Activated T-helper 1 cell treated with Interleukin-2 at 50 U/mL for 16 hours (primary cell): ENCODE measurements at places on chromosomes 11 and 22.

GRCh38 chr11:76856106-76856505 lies 4.6 kb upstream of the ACER3 start:
- no peak for DNase-seq

DNA sequence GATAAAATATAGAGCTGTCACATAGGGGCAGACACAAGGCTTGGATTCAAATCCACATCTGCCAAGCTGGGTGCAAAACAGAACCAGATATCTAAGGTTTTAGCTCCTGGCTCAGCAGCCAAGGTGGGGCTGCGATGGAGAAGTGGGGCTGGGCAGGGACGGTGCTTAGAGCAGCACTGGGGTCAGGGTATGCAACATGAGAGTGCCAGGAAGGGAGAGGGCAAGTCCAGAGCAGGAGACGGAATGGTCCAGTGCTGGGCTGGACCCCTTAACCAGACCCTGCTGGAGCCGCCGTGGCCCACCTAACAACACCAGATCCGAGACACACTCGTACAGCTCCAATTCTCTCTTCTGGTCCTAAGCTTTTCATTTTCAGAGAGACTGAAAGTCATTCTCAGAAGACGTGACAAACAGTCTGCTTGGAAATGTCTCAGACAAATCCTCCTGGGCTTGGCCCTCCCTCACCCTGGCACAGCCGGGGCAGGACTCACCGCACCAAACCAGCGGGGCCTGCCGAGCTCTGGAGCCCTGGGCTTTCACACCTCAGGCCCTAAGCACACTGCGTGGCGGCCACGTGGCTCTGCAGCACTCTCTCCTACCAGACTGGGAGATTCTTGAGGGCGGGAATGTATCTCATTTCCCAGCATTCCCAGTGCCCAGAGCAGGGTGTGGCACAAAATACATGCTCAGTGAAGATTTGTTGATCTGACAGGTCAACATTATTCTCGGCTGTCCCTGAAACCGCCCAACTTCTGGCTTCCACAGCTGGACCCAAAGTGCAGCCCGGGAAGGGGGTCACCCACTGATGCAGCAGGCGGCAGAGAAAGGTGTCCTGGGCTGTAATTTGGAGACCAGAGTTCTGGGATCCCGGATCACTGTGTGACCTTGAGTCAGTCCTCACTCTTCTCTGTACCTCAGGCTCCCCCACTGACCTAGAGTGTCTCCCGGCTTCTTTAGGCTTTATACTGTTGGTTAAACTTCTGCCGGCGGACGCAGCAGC lies 11.6 kb downstream of the LRRC32 start:
- DNase-seq: no peak

GRCh38 chr22:40302149-40302548 lies 44.2 kb upstream of the ADSL start:
- no peak for DNase-seq

DNA sequence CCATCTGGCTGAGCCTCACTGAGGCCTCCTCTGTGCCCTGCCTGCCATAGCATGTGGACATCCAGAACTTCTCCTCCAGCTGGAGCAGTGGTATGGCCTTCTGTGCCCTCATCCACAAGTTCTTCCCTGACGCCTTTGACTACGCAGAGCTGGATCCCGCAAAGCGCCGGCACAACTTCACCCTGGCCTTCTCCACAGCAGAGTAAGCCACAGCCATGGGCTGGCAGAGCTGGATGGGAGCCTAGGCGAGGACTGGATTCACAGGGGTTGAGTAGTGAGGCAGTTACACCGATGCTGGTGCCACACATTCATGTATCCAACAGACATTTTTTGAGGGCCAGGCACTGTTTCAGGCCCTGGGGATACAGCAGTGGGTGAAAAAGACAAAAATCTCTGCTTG lies 9.1 kb downstream of the SMTNL1 start:
- DNase-seq: no peak

- no peak for DNase-seq
Measured at GRCh38 chr11:61183645-61184044, 19.7 kb upstream of the PGA3 start.

GRCh38 chr11:121106812-121107211 lies 5.8 kb downstream of the TECTA start:
- no peak for DNase-seq

- no peak for DNase-seq
Measured at GRCh38 chr11:77209663-77210062, 81.6 kb downstream of the MYO7A start.

DNA sequence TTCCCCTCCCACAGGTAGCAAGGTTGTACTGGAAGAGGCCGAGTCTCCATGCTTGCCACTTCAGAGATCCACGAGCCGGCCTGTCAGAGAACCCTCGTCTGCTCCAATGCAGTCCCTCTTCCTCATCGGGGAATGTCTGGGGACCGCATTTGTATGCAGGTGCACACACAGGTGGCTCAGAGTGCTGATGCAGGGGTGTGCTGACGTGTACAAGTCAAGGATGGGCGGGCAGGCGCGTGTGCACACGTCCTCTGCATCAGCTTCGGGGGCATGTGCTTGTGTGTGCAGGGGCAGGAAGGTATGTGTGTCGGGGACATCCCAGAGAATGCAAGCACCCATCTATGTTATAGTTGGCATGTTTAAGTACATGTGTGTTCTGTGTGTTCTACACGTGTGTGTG lies 49.4 kb downstream of the ELFN2 start:
- DNase-seq: no peak

DNA sequence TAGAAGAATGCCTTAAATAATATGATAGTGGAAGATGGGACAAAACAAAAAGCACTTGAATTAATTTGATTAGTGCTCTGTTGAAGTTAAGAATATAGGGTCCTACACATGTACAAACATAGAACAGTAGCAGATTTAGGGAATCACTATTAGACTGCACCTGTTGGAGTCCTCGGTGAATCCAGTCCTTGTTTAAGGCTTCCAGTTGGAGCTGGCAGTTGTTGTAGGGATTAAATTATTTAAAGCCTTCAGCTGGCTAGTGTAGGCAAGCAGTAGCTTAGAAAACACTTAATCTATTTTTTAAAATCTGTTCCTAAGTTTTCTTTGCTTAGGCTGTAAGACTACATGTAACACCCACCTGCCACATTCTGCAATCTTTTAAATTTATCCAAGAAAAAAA lies 24.5 kb upstream of the CSTF3 start:
- DNase-seq: no peak

DNA sequence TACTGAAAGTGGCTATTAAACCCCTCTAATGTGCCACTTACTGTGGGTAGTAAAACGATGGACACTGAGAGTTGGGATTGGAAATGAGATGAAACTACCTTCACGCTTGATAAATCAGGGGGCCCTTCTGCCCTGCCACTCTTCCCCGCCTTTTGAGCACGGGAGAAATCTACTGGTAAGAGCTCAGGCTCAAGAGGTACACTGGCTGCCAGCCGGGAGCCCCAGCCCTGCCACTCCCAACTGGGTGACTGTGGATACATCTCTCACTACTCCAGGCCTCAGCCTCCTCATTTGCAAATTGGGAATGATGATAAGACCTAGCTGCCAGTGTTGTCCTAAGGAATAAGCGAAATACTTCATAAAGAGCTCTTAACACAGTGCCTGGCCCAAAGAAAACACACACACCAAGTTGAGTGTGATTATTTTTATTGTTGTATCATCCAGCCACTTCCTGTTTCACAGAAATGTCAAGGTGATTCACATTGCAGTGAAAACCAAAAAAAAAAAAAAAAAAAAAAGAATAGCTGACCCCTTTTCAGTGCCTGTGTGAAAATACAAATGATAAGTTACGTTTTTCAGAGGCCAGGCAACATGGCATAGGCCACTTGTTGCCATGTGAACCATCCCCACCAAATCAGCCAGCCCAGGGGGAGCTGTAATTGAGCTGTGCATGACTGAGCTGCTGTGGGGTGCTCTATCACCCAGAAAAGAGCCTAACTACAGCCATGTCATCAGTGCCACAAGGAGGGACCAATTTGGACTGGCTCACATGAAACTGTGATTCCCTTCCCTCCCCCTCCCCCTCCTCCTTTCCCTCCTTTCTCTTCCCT lies 4.4 kb upstream of the ZNRD2 start:
- no peak for DNase-seq

DNA sequence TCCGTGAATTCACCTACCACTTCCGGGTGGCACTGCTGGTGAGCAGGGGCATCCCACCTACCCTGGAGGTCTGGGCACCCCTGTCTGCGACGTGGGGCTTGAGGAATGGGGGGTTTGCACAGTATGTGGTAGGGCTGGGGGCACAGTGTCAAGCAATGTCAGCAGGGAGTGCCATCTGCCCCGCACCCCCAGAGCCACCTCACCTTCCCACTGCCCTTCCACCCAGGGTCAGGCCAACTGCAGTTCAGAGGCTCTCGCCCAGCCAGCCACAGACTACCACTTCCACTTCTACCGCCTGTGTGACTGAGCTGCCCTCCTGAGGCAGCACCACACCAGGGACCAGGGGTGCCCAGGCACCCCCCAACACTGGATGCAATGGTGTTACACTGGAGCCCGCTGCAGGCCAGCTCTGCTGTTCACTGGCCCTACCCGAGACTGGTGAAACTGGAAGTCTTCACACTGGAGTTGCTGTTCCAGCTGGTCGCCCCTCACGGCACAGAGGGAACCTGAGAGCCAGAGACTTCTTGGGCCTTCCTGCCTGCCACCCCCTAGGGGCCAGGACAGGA lies 6.5 kb downstream of the TMEM258 start:
- no peak for DNase-seq

GRCh38 chr11:9576701-9577381 lies 3.4 kb downstream of the WEE1 start:
- DNase-seq: no peak

DNA sequence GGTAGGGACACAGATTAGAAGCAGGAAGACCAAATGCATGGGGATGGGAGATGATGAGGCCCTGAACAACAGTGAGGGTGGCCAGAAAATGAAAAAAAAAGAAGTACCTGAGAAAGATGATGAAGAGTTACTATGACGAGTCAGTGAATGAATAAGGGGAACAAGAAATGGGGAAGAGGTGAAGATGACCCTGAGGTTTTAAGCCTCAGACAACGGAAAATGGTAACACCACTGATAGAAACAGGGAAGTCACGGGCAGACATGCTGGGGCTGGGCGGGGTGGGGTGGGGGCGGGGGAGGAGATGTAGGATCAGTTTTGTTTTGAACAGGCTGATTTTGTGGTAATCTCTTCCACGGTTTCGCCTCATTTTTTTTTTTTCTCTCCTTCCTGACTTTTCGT lies 205.1 kb upstream of the CADM1 start:
- DNase-seq: no peak

DNA sequence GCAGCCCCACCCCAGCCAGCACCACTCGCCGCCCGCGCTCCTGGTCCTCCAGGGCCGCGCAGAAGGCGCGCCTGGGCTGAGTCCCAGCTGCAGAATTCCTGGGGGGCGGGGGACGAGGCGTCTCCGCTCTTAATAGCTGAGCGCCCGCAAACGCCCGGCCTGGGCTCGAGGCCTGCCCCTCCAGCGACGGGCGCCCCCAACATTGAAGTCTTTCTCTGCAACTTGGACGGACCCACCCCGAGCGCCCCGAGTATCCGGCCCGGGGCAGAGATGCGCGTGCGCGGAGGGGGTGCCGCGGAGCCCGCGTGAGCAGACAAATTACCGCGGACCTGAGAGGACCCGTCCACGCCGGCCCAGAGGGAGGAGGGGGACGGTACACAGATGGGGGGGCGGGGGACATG lies 6.7 kb upstream of the SYT7 start:
- peak; percentile 35 for DNase-seq

GRCh38 chr22:49235463-49236300 lies 592.0 kb downstream of the BRD1 start:
- no peak for DNase-seq

GRCh38 chr11:30617762-30618161 lies 31.6 kb upstream of the MPPED2 start:
- DNase-seq: no peak

DNA sequence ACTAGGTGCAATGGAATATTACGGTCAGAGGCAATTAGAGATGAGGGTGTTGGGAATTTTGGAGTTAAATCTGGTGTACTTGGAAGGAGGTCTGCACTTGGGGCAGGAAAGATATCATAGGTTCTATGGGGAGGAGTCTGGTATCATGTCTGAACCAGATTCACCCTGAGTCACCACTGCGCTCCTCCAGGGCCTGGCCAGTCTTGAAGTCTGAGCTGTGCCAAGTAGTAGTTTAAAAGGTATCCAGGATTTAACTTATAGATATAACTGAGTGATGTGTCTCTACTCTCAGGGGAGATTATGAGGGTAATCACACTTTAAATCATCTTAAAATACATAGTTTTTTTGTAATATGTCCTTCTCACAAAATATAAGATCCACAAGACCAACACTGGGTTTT lies 6.6 kb downstream of the CNGA4 start:
- no peak for DNase-seq

GRCh38 chr11:131077340-131077739 lies 161.1 kb upstream of the SNX19 start:
- no peak for DNase-seq

DNA sequence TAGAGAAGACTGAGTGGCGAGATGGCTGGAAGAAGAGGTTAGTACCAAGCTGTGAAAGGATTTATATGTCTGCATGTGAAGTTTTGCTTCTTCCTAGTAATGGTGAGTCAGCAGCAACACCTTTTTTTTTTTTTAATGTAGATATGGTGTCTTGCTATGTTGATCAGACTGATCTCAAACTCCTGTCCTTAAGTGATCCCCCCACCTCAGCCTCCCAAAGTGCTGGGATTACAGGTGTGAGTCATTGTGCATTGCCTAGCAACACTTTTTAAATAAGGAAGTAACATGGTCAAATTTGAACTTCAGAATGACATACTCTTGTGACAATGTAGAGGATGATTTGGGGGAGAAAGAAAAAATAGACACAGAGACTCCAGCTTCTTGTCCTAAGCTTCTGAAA lies 6.5 kb upstream of the CSTPP1 start:
- no peak for DNase-seq

DNA sequence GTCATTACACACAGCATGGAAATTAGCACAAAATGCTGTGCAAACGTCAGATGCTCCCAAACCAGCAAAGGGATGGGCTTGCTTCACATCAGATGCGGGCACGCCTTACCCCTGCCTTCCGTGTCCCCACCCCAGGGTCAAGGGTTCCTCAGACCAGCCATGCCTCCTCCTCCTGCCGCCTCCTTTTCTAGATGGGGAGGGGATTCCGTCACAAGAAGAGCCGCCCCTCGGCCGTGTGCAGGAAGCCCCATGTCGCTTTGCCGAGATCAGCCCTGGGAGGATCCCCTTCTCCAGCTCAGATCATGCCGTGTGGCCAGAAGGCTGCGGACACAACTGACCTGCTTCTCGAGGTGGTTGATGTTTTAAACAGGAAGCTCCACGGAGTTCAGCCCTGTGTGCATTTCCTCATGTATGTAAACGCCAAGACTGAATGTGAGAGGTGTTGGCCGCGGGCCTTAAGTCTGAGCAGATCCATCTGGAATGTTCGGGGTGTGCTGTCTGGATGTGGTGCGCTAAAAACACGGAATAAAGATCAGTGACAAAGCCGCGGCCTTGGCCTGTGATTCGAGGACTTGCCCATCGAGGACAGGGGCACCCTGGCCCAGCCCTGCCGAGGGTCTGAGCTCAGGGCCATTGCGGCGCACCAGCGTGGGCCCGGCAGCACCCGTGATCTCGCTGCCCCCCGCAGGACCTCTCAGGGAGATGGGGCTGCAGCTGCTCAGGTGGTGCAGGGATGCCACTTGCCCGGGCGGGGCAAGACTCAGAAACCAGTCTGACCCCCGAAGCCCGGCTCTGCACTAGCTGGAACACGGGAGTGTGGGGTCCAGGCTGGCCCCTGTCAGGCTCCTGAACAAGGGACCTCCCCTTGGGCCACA lies 412.9 kb downstream of the TBC1D22A start:
- no peak for DNase-seq

- DNase-seq: no peak
Measured at GRCh38 chr11:2867722-2868505, 17.7 kb downstream of the CDKN1C start.
